Mesendoderm (in vitro differentiated cells): ENCODE measurements at places on chromosomes 11 and 22.

GRCh38 chr11:44622721-44623258 lies 57.3 kb downstream of the CD82 start:
- no peak for DNase-seq

GRCh38 chr22:29152954-29153719 lies 52.6 kb upstream of the EMID1 start:
- peak; percentile 80 for DNase-seq

DNA sequence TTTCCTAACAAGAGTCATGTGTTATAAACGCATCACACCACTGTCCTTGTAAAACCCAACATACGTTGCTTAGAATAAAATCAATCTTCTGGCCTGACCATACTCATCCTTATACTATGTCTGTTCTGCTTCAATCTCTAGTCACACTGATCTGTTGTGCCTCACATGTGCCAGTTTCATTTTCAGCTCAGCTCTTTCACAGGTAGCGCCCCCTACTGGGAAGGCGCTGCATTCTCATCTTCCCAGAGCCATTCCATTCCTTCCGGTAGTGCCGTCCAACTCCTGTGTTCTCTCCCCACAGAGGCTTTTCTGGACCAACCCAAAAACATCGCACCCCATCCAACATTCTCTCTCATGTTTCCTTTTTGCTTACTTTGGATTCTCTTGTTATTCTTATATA lies 22.2 kb downstream of the CASP5 start:
- DNase-seq = peak; percentile 41

- no peak for DNase-seq
Observed at GRCh38 chr11:22065472-22065871, 127.4 kb upstream of the ANO5 start.

GRCh38 chr11:75167617-75168016 lies 16.7 kb downstream of the SLCO2B1 start:
- DNase-seq = no peak

- no peak for DNase-seq
Observed at GRCh38 chr22:26711205-26711963, 54.0 kb downstream of the MIAT start.

DNA sequence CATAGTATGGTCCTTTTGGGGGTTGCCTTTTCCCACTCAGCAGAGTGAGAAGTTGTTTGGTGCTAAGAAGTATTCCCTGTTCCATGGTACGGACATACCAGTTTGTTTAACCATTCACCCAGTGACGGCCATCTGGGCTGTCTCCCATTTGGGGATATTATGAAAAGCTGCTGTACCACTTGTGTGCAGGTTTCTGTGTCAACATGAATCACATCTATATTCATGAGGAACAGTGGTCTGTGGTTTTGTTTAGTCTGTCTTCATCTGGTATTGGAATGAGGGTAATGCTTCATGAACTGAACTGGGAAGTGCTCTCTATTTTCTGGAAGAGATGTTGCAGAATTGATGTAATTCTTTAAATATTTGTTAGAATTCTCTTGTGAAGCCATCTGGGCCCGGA lies 89.5 kb downstream of the TRMU start:
- no peak for DNase-seq

GRCh38 chr11:69393178-69393832 lies 88.2 kb upstream of the LINC01488 start:
- DNase-seq = no peak
